ENCODE measurements at places on chromosomes 12 and 14.

GRCh38 chr12:47145188-47145587 lies 65.4 kb upstream of the AMIGO2 start:
- no peak for DNase-seq

DNA sequence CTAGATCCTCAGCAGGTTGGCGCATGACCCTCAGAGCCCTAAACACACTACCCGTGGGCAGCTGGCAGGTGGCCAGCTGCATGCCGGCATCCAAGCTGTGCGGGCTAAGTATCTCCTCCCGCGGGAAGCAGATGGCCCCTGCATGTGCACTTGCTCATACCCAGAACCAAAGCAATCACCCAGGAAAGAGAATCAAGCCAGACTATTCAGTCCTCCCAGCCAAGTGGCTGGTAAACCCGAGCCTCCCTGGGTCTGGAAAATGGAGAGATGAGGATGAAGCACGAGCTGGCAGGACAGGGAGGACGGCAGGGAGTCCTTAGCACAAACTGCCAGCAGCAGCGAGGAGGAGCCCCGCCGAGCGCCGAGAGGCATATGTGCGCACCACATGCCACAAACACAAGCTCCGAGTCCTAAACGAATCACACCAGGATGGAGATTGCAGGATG lies 139.7 kb downstream of the RIMBP2 start:
- DNase-seq, result no peak

GRCh38 chr12:48199774-48200221 lies 3.3 kb downstream of the OR10AD1 start:
- DNase-seq, result no peak

DNA sequence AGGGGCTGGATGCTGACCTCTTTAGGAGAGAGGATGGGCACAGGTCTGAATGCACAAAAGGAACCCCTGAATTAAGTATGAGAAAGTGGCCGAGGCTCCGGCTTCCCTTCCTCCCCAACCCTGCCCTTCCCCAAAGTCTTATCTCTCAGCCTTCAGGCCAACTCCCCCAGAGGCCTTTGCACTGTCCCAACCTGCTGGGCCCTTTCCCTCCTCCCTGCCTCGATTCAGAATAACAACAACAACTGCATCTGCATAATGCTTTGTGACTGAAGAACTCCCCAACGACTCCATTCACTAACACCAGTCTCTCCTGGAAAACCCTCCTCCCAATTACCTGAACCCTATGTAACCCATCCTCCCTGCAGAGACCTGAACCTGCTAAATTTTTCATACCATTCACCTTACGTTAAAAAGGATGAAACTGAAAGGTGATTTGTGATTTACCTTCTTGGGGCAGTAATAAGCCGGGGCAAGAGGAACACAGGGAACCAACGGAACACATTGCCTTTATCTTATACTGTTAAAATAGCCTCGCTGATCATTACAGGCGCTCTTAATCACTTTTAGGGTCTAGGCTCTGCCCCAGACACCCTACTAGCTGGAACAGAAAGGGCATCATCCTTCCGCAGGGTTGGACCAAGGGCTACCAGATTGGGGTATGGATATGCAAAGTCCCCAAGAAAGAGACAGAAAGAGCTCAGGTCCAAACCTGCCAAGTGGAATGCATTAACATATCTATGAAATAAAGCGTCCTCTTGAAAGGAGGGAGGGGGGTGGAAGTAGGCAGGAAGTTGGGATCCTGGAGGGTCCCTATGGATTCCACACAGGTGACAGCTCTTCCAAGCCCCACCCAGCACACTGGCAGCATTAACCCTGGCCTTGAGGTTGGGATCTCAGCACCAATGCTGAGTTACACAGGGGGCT lies 24.2 kb upstream of the FOXN3 start:
- no peak for DNase-seq

- no peak for DNase-seq
Measured at GRCh38 chr12:3092764-3093163, 15.6 kb downstream of the TSPAN9 start.

DNA sequence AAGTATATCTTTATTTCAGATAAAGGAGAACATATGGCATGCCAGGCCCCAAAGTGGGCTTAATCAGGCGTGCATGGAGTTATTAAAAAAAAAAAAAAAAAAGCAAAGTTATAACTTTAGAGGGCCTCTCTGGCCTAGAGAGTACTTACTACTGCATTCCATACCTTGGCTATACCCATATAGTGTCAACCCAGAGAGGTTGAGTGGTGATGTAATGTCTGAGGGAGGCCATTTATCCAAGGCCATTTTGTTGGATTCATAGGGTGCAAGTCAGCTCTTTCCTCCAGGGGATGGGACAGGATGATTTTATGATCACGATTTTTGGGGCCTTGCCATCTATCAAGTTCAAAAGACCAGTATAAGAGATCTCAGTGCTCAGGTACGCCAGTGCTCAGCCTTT lies 66.4 kb downstream of the DCAF5 start:
- DNase-seq, result no peak

DNA sequence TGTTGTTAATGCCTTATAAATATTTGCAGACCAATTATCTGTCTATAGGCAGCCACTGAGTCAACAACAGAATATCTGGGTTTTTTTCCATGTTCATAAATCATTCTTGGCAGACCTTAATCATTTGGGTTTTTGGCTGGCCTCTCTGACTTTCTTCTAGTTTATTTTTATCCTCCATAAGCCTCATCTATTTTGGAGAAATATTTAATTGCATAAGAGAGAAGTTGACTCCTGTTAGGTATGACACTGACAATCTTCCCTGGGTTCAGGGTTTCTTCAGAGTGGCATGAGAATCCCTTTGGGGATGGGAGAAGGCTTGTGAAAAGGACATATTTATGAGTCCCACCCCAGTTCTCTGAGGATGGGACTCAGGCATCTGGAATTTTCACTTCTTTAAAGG lies 299.8 kb downstream of the NRXN3 start:
- no peak for DNase-seq

DNA sequence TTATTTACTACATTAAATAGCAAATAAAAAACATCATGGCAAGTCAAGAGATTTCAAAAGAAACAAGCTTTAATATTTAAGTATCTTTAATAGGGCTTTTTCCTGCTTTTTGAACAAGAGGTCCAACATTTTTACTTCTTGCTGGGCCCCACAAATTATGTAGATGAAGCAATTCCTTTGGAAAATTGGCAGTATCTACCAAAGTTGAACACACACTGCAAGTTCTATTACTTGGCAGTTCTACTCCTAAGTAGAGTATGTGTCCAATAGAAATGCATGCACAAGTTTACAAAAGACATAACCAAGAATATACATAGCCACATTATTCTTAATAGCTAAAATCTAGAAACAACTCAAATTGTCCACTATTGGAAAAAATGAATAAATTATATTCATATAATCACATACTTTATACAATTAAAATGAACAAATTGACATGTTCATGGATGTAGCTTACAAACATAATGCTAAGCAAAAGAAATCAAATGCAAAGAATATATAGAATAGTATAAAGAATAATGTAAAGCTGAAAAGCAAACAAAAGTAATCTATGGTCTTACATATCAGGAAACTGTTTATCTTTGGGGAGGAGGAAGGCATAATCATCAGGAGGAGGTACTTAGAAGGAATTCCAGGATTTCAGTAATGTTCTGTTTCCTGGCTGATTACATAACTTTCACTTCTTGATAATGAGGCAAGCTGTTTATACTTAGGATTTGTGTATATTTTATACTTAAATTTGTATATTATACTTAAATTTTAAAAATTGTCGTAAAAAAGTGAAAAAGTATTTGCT lies 6.5 kb upstream of the TMBIM4 start:
- DNase-seq, result no peak

- DNase-seq, result no peak
Measured at GRCh38 chr14:44428231-44428945, 78.7 kb downstream of the FSCB start.

GRCh38 chr14:97916100-97916499 lies 1118.9 kb downstream of the VRK1 start:
- DNase-seq, result no peak

DNA sequence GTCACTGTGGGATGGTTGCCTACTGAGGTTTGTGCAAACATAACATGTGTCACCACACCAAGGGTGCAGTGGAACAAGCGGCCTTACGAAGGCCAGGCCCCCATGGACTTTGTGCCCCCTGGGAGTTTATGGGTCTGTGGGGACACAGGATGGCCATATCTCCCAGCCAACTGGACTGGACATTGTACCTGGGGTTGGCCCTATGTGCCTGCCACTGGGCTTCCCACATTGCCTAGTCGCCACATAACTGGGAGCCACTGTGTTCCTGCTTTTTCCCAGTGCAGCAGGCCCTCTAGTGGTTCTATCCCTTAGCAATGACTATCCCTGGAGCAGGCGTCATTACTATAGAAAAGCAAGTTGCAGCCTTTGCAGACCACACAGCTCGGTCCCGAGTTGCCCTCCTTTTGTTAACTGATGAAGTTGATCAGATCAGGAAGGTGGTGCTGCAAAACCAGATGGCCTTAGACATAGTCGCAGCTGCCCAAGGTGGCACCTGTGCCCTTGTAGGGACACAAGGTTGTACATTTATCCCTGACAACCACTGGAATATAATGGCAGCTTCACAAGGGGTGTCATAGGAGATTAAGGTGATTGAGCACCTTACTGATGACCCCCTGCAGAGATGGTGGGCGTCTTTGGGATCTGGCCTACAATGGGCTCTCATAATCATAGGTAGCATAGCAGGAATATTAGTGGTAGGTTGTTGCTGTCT lies 15.2 kb upstream of the RNASE12 start:
- peak; percentile 67 for DNase-seq

- no peak for DNase-seq
Measured at GRCh38 chr14:37586797-37587130, 8.3 kb downstream of the FOXA1 start.

- no peak for DNase-seq
Measured at GRCh38 chr12:75831402-75831801, 200.2 kb downstream of the PHLDA1 start.

DNA sequence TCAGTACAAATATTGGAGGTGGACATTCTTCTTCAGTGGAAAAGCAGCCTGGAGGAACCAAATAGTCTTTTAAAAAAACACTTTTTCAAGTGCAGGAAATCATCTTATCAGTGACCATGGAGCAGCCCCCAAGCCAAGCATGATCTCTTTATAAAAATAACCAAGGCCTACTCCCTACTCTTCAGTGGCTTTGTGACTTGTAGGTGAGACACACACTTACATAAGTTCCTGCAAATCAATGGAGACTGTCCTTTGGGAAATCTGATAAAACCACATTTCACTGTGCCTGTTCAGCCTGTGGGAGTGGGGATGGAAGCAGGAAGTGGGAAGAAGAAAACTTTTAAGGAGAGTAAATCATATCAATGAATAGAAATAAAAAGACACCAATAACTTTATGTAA lies 56.3 kb downstream of the MBIP start:
- DNase-seq, result no peak

GRCh38 chr14:81269100-81269978 lies 48.6 kb upstream of the GTF2A1 start:
- DNase-seq, result peak; percentile 75

DNA sequence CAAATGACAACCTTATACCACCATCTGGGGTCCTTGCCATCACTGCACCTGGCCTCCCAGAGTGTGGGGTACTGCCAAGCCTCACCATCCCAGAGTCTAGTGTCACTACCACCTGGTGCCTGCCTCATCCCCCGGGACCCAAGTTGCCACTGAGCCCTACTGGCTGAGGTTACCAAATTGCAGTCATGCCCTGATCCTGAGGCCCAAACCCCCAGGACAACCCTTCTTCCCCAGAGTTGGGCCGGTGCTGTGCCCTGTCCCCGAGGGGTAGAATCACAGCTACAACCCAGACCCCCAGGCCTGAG lies 8.4 kb upstream of the SFSWAP start:
- DNase-seq, result no peak

GRCh38 chr12:120933786-120934185 lies 29.6 kb upstream of the SPPL3 start:
- DNase-seq, result no peak

DNA sequence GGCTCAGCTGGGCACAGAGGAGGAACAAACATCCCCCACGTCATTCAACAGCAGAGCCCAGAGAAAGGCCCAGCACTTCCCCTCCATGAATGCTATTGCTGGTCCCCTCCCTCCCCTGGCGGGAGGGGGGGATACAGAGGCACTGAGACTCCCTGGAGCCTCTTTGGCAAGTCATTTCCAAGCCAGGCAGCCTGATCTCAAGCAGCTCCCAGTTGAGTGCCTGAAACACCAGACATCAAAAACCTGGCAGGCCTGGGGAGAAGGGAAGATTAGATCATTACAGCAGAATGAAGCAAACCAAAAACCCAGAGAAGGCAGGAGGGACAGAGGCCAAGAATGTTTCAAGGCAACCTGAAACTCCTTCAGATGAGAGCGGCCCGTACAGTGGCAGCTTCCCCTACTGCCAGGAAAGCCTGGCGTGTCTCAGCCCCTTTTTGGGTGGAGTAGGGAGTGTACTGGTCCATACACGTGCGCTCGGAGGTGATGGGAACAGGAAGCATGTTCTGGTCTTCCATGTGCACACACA lies 92.1 kb downstream of the LRRC74A start:
- DNase-seq, result peak; percentile 46
